NCI-H2171 treated with DMSO at 0.1 percent for 48 hours (cell line): ENCODE measurements at places on chromosomes 7 and 10.

- DNase-seq = no peak
Measured at GRCh38 chr10:89001024-89001728, 10.6 kb downstream of the FAS start.

GRCh38 chr10:34528320-34528719 lies 286.8 kb downstream of the PARD3 start:
- no peak for DNase-seq

DNA sequence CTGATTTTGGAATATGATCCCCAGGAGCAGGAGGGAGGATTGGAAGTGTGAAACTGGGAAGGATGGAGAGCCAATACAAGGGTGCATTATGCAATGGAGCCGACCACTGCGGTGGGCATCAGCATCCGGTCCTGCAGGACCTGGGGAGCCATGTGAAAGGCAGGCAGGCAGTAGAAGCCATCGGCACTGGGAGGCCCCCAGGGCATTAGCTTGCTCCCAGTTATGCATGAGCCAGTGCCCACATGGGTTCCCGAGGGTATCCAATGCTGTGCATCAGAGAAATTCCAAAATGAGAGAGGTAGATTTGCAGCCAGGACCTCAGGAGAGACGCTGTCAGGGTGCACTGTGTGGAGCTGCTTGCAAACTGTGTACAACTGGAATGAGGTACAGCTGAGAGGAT lies 8.7 kb upstream of the KCP start:
- DNase-seq = no peak

DNA sequence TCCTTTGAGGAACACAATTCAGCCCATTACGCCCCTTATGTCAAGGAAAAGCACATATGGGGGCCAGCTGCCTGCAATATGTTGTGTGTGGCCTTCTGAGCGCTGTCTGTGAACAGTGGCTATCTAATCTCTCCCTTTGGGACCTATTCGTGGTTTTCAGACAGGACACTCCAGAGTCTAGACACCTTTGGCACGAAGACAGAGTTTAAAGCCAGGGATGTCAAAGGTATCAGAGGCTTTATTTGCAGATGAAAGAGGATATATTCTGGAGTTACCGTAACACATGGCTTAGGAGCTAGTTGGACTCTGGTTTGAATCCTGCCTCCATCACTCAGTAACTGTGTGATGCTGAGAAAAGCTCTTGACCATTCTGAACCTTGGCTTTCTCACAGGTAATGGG lies 14.8 kb upstream of the EEPD1 start:
- DNase-seq = peak; percentile 44
